ENCODE measurements at places on chromosomes 7 and 10.

GRCh38 chr7:101550641-101551541 lies 78.2 kb downstream of the MYL10 start:
- peak; percentile 47 for DNase-seq

- DNase-seq = peak; percentile 50
Measured at GRCh38 chr7:90320801-90321494, at the start of gene FAM237B. Gene FAM237B (minus strand): TSS chr7:90321304. CDS start chr7:90319748, 1,556 bp downstream.

DNA sequence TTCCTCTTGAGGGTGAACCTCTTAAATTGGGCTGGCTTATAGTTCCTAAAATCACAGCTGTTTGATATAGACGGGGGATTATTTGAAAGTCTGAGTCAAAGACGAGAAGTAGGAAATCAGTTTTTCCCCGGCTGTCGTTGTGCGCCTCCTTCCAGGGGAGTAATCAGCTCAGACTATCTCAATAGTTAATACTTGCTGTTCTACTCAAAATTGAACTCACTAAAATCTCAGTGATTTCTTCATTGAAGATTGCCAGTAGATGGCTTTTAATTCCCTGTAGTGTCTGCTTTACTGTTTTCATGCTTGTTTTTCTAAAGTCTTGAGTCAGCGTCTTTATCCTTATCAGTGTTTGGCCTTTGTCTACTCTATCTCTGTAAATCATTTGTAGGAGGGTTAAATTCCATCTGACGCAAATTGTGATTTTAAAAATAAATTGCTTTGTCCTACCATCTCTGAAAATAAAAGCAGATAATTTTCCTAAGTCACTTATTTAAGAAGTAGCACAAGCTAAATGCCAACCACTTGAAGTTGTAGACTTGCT lies 47.3 kb downstream of the CNNM2 start:
- no peak for DNase-seq

- DNase-seq = no peak
Measured at GRCh38 chr10:127157089-127157488, 39.3 kb downstream of the INSYN2A start.

DNA sequence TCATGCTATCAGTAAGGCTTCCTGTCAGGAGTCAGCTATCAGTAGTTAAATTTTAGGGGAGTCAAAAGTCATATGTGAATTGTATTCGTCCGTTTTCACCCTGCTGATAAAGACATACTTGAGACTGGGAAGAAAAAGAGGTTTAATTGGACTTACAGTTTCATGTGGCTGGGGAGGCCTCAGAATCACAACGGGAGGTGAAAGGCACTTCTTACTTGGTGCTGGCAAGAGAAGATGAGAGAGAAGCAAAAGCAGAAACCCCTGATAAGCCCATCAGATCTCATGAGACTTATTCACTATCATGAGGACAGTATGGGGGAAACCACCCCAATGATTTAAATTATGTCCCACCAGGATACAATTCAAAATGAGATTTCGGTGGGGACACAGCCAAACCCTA lies 47.1 kb downstream of the KLF6 start:
- no peak for DNase-seq

DNA sequence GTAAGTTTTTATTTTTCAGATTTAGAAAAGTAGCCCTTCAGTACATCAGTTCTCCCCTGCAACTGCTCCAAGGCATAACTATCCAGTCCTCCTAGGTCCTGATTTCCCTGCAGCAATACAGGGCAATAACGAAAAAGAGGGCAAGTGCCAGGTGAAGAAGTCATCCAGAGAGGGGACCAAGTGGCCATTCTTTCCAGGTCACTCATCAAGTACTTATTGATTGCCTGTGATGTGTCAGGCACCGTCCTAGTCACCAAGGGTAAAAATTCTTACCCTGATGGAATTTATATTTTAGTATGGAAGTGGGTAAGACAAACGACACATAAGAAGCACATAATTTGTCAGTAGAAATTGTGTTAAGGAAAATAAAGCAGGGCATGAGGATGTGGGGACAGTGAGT lies 67.1 kb upstream of the GSDME start:
- DNase-seq = no peak

DNA sequence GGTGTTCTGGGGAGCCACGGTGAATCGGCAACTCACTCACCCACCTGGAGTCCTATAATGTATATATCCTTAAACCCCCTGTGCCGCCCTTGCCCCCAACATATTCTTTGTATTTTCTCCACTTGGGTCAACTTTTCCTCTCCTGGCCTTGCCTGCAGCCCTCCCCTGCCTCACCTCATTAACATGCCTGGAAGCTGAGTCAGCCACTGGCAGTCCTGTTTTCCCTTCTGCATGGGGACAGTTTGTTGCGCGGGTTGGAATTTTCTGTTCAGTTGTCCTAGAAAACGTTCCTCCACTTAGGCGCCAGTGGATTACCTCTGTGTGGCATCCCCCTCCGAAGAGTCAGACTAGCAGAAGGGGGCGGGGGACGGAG lies 97.4 kb downstream of the C10orf105 start:
- DNase-seq = peak; percentile 79

DNA sequence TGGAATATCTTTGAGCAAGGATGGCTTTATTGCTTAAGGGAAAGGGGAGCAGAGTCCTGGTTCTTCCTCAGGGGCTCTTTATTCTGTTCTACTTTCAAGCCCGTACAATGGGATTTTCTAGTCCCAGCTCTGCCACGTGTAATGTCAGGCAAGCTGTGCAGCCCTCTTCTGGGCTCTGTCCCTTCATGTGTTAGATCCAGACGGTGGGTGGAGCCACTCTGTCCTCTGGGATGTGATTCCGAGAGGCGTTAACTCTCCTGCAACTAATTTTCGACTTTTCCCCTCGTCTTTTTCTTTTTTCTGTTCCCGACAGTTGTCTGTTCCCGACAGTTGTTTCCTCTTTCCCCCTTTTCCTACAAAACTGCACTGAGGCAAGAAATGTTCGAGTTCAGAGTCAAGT lies 34.8 kb downstream of the FBH1 start:
- no peak for DNase-seq

DNA sequence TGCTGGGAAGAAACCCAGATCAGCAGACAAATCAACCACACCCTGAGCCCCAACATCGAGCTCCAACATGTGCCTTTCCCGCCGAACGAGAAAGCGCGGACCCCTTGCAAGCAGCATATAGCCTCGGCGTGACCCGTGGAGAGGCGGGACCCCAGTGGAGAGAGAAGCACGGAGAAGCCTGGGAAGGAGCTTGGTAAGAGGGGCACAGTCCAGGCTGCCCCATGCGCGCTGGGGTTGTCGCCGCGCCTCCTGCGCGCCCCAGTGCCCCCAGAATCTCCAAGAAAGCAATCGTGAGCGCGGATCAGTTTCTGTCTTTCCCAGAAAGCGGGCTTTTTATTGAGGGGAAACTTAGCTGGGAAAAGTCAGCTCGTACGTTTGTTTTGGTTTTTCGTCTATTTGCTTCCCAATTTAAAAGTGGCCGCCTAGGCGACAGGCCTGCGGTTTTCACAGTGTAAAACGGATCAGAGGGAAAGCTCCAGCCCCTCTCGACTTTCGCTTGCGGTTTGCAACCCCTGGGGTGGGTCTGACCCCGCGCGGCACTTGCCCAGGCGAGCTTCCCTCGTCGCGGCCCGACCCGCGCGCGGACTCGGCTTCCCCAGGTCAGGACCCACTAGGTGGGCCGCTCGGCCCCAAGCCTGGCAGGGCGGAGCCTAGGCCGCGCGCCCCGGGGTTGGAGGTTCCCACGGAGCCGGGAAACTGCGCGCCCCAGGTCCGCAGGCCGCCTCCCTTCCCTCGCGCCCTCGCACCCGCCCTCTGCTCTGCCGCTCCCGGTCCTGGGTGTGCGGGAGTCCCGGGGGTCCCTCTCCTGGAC lies 31.1 kb downstream of the SKIDA1 start:
- no peak for DNase-seq

GRCh38 chr7:105924945-105925344 lies 38.1 kb upstream of the CDHR3 start:
- DNase-seq = no peak

- no peak for DNase-seq
Measured at GRCh38 chr7:75881436-75882095, 2.7 kb downstream of the RHBDD2 start.

DNA sequence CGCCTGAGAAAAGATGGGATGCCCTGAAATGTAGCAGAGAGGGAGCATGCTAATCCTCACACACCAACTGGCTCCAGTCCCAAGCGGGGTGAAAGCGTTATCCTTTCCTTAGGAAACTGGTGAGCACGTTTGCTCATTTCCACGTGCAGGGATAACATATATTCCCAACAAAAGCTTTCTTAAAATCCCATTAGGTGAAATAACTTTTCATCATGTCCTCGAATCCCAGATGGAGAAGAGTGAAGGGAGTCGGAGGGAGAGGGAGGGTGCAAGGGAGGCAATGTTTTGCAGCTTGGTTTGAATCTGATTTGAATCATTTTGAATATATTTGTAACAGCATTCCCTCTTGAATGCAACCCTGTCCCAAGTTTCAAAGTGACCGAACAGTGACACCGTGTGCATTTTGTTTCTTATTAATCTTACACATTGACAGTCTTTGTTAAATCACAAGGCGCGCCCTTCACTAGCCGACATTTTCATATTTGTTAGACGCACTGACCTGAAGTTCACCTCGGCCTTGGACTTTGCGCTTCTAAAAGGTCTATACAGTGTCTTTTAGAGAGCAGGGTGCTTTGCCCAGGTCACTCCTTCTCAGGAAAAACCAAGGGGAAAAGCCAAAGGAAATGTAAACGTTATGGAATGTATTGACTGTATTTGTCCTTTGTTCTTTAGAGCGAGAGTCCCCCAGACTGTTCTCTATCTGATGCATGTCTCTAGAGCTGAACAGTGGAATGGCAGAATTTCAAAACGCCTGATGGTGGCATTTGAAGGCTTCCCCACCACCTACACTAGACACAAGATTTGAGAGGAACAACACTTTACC lies 3.1 kb upstream of the HOXA4 start:
- DNase-seq = no peak

DNA sequence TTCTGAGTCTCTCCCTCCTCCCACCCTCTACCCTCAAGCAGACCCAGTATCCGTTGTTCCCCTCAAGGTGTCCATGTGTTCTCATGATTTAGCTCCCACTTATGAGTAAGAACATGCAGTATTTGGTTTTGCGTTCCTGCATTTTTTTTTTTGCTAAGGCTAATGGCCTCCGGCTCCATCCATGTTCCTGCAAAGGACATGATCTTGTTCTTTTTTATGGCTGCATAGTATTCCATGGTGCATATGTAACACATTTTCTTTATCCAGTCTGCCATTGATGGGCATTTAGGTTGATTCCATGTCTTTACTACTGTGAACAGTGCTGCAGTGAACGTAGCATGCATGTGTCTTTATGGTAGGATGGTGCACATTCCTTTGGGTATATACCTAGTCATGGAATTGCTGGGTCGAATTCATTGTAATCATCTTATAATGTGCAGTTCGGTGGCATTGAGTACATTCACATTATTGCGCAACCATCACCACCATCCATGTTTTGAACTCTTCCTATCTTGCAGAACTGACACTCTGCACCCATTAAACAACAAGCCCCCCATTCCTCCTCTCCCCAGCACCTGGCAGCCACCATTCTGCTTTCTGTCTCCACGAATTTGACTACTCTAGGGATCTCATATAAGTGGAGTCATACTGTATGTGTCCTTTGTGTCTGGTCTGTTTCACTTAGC lies 125.5 kb downstream of the CAMK1D start:
- DNase-seq = no peak

DNA sequence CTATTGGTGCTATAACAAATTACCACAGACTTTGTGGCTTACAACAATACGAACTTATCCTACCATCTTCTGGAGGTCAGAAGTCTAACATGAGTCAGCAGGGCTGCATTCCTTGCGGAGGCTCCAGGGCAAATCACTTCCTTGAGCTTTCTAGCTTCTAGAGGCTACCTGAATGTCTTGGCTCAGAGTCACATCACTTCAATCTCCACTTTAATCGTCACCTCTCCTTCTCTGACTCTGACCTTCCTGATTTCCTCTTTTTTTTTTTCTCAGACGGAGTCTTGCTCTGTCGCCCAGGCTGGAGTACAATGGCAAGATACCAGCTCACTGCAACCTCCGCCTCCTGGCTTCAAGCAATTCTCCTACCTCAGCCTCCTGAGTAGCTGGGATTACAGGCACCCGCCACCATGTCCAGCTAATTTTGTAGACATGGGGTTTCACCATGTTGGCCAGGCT lies 44.6 kb upstream of the ANAPC16 start:
- peak; percentile 54 for DNase-seq

GRCh38 chr7:127290801-127291361 lies 38.1 kb upstream of the GRM8 start:
- no peak for DNase-seq

DNA sequence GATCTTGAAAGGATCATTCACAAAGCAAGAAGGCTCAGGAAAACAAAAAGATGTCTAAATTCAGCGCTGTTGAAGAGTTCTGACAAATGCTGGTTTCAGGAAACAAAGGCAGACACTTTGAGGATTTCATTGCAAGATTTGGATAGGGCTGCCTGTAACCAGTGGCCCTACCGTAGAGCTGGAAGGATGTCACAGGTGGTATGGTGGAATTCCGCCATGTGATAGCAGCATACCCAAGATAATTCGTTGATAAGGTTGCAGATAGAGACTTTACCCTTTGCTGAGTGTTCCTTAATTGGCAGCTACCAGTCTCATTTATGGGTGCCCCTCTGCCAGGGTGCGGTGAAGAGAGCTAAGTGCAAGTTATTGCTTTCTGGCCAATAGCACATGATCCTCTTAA lies 100.1 kb downstream of the WDR11 start:
- DNase-seq = no peak

GRCh38 chr10:127872871-127873600 lies 19.7 kb downstream of the CLRN3 start:
- no peak for DNase-seq

- DNase-seq = no peak
Measured at GRCh38 chr7:12965767-12966166, 278.3 kb downstream of the ARL4A start.

DNA sequence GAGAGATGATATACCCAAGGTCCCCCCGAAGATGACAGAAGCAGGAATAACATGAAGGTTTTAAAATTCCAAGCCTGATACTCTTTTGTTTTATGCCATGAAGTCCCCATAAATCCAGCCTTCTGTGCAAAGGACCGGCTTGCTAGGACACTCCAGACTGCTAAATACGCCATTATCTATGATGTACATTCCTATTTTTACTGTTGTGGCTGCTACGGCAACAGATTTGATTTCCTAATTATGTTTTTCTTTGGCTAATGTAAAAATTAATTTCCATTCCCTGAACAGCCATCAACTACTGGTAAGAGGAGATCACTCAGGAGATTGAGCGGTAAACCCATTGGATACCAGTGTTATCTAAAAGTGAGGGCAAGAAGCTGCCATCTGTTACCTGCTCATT lies 1090.8 kb downstream of the TYW1 start:
- DNase-seq = no peak

DNA sequence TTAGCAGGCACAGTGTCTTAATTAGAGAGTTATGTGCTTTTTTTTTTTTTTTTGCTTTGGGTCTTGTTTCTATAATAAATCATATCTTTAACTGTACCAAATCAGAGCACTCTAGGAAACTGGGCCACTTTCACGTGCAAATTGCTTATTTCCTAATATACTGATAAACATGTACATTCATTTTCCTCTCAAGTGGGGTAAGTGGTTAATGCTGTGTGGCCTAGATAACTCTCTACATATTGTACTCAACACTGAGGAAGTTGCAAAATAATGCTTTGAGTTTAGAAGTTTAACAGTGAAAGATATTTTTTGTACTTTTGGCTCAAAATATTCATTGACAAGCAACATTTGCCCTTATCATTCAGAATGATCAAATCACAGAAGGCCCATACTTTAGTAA lies 115.9 kb upstream of the IFRD1 start:
- DNase-seq = no peak

GRCh38 chr7:131800008-131800407 lies 243.6 kb upstream of the PODXL start:
- DNase-seq = no peak
